ENCODE measurements at places on chromosomes 1 and 21.

- H3K36me3 ChIP-seq, result no peaks in the 10 kb centered on the region
- DNase-seq, result no peak
- no peak overlapping the region for H3K27ac ChIP-seq
- no peaks in the 10 kb centered on the region for H3K4me1 ChIP-seq
- H3K27me3 ChIP-seq, result peaks cover 25% of the 10 kb centered on the region
Measured at GRCh38 chr1:10873189-10873588, 76.7 kb upstream of the CASZ1 start.

- peaks cover 7% of the 10 kb centered on the region for H3K36me3 ChIP-seq
- H3K27ac ChIP-seq, result no peak overlapping the region
- no peak overlapping the region for H3K4me3 ChIP-seq
- H3K4me1 ChIP-seq, result peaks cover 14% of the 10 kb centered on the region
- H3K27me3 ChIP-seq, result no peaks in the 10 kb centered on the region
Measured at GRCh38 chr1:226731257-226731893, 7.7 kb downstream of the ITPKB start.

- no peak overlapping the region for H3K27ac ChIP-seq
- no peak for DNase-seq
- H3K36me3 ChIP-seq, result no peaks in the 10 kb centered on the region
- H3K27me3 ChIP-seq, result no peaks in the 10 kb centered on the region
- no peak overlapping the region for H3K4me3 ChIP-seq
Measured at GRCh38 chr1:45359882-45360513, 19.8 kb upstream of the MUTYH start.

DNA sequence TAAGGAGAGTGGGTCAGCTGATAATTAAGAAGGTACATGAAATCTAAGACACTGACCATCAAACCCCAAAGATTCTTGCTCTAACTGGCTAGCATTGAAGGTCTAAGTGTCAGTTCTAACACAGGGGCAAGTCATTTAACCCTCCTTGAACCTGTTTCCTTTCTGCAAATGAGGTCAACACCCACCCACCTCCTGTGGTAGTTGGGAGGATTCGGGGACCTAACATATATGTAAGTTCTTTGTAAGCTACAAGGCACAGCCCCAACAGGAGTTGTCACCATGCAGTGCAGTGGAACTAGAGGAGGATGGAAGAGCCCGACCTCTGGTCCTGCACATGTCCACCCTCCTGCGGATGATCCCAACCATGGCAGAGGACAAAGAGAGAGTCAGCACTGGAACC lies 2.4 kb downstream of the NUDT17 start:
- peaks cover 31% of the 10 kb centered on the region for H3K4me1 ChIP-seq
- DNase-seq, result no peak
- H3K4me3 ChIP-seq, result no peak overlapping the region
- H3K27ac ChIP-seq, result no peak overlapping the region
- peaks cover 14% of the 10 kb centered on the region for H3K36me3 ChIP-seq

GRCh38 chr1:27049607-27050006 lies 37.0 kb upstream of the TENT5B start:
- DNase-seq, result no peak
- no peak overlapping the region for H3K4me3 ChIP-seq
- H3K36me3 ChIP-seq, result no peaks in the 10 kb centered on the region

GRCh38 chr1:95547005-95547404 lies 313.0 kb downstream of the RWDD3 start:
- no peak overlapping the region for H3K4me3 ChIP-seq
- H3K36me3 ChIP-seq, result no peaks in the 10 kb centered on the region
- H3K27ac ChIP-seq, result no peak overlapping the region
- H3K27me3 ChIP-seq, result peaks cover 8% of the 10 kb centered on the region

DNA sequence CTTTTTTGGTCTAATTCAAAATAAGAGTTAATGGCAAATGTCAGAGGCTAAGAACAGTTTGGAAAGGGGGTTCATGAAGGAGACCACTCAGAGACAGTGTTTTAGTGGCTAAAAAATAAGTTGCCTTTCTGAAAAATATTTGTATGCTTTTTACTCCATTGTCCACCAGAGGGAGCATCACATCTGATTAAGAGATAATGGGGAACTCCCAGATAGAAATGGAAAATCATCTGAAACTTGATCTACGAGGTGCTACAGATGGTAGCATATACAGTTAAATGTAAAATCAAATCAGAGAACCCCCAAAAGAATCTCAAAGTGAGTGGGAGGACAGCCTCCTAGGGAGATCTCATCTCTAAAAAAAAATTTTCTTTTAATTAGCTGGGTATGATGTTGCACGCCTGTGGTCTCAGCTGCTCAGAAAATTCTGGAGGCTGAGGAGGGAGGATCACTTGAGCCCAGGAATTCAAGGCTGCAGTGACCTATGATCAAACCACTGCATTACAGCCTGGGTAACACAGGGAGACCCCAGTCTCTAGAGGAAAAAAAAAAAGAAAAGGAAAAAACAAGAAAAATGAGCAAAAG lies 9.7 kb downstream of the SMYD3 start:
- H3K27me3 ChIP-seq, result no peaks in the 10 kb centered on the region
- H3K4me3 ChIP-seq, result no peak overlapping the region
- H3K27ac ChIP-seq, result no peak overlapping the region
- no peak for DNase-seq

GRCh38 chr1:31912839-31913239 lies 25.3 kb downstream of the PTP4A2 start:
- no peak overlapping the region for H3K27ac ChIP-seq
- peaks cover 18% of the 10 kb centered on the region for H3K4me1 ChIP-seq
- H3K36me3 ChIP-seq, result peaks cover 27% of the 10 kb centered on the region
- no peaks in the 10 kb centered on the region for H3K27me3 ChIP-seq
- DNase-seq, result no peak

DNA sequence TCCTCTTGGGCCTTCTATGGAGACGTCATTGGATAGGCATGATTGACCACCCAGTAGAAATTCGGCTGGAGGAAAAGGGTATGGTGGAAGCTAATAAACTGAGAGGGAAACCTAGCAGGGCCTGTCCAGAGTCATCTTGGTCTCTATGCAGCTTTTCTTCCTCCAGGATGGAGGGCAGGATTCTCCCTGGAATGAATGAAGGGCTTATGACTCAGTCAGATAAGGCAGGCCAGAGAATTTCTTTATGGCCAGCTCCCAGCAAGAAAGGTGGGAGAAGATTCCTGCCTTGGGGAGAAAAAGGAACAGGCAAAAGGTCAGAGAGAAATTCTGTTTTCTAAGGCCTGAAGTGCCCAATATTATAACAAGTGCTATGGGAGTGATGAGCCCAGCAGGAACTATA lies 17.1 kb downstream of the FBLIM1 start:
- peaks cover 5% of the 10 kb centered on the region for H3K4me1 ChIP-seq
- DNase-seq, result no peak
- H3K27ac ChIP-seq, result peak overlapping the region; percentile 70
- no peak overlapping the region for H3K4me3 ChIP-seq
- H3K27me3 ChIP-seq, result no peaks in the 10 kb centered on the region

- peaks cover 9% of the 10 kb centered on the region for H3K27me3 ChIP-seq
- H3K36me3 ChIP-seq, result no peaks in the 10 kb centered on the region
- H3K27ac ChIP-seq, result no peak overlapping the region
- H3K4me3 ChIP-seq, result no peak overlapping the region
Measured at GRCh38 chr1:164183854-164184635, 374.9 kb upstream of the PBX1 start.

GRCh38 chr1:168392958-168393549 lies 112.4 kb downstream of the TBX19 start:
- no peaks in the 10 kb centered on the region for H3K4me1 ChIP-seq
- peaks cover 18% of the 10 kb centered on the region for H3K27me3 ChIP-seq
- no peak for DNase-seq
- H3K36me3 ChIP-seq, result no peaks in the 10 kb centered on the region
- no peak overlapping the region for H3K4me3 ChIP-seq

- H3K4me1 ChIP-seq, result peaks cover 80% of the 10 kb centered on the region
- no peak for DNase-seq
- no peaks in the 10 kb centered on the region for H3K36me3 ChIP-seq
- H3K27me3 ChIP-seq, result no peaks in the 10 kb centered on the region
- peak overlapping the region; percentile 55 for H3K4me3 ChIP-seq
Measured at GRCh38 chr1:9449110-9449627, 90.1 kb upstream of the SLC25A33 start.

GRCh38 chr21:14452727-14453241 lies 69.8 kb upstream of the HSPA13 start:
- no peaks in the 10 kb centered on the region for H3K27me3 ChIP-seq
- no peak for DNase-seq
- H3K4me1 ChIP-seq, result no peaks in the 10 kb centered on the region
- H3K4me3 ChIP-seq, result no peak overlapping the region

DNA sequence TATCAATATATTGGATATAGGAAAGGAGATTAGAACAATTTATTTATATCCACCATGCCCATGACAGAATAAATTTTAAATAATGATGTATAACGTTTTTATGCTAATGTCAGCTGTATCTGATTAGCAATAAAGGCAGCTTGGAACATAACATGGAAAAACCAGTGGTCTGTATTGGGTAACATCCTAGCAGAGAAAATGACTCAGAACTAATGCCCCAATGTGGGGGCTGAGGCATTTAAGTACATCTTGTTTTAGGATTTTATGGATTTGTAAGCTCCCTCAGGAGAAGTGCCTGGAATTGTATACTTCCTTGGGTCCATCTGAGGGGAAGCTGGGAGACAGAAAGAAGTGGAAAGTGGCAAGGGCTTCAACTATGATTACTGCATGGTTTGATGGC lies 82.3 kb downstream of the HMCN1 start:
- DNase-seq, result no peak
- peaks cover 15% of the 10 kb centered on the region for H3K4me1 ChIP-seq
- no peak overlapping the region for H3K4me3 ChIP-seq
- H3K27me3 ChIP-seq, result no peaks in the 10 kb centered on the region

- no peaks in the 10 kb centered on the region for H3K27me3 ChIP-seq
- peaks cover 2% of the 10 kb centered on the region for H3K36me3 ChIP-seq
- H3K27ac ChIP-seq, result no peak overlapping the region
- peaks cover 7% of the 10 kb centered on the region for H3K4me1 ChIP-seq
Measured at GRCh38 chr1:183011859-183012258, 11.4 kb upstream of the LAMC1 start.

- DNase-seq, result peak; percentile 29
- H3K4me3 ChIP-seq, result no peak overlapping the region
- no peaks in the 10 kb centered on the region for H3K27me3 ChIP-seq
- H3K4me1 ChIP-seq, result peaks cover 39% of the 10 kb centered on the region
Measured at GRCh38 chr1:16245476-16246196, 8.7 kb upstream of the CPLANE2 start.

DNA sequence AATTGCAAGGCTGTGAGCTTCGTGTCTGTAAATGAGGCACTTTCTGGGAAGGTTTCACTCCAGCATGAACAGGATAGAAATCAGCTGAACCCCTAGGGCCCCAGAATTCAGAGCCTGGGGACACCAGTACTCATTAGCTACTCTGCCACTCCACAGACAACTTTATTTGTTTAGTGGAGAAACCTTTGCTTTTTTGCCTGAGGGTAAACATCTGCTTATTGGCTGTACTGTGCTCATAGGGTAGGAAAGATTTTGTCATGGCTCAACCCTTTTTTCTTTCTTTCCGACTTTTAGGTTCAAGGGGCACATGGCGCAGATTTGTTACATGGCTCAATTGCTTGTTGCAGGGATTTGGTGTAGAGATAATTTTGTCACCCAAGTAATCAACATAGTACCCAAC lies 138.4 kb upstream of the BACE2 start:
- no peaks in the 10 kb centered on the region for H3K36me3 ChIP-seq
- DNase-seq, result no peak
- no peaks in the 10 kb centered on the region for H3K4me1 ChIP-seq
- no peak overlapping the region for H3K27ac ChIP-seq
- peaks cover 6% of the 10 kb centered on the region for H3K27me3 ChIP-seq
- H3K4me3 ChIP-seq, result no peak overlapping the region

GRCh38 chr1:21296509-21297354 lies 6.5 kb upstream of the ECE1 start:
- H3K4me3 ChIP-seq, result no peak overlapping the region
- peaks cover 52% of the 10 kb centered on the region for H3K4me1 ChIP-seq
- H3K27ac ChIP-seq, result no peak overlapping the region
- peaks cover 3% of the 10 kb centered on the region for H3K36me3 ChIP-seq
- no peak for DNase-seq

DNA sequence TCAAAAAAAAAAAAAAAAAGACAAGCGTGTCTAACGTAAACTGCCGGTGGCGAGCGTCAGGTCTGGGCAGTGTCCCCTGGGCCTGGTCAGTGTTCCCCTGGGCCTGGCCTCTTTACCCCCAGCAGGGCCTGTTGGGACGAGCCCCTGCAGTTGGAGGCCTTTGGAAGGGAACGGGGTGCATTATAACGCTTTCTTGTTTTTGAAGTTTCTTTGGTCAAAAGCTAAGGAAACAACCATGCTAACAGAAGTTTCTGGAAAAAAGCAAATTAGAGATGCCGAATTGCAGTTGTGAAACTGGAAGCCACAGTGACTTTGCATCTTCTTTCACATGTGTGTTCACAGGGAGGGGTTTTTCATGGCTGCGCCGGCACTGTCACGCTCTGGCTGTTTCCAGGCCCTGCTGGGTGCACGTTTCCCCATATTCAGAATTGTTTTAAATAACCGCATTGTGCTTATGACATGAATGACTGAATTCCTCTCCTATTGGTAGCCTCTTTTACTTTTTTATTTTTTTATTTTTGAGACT lies 16.0 kb downstream of the RRP1 start:
- peaks cover 9% of the 10 kb centered on the region for H3K36me3 ChIP-seq
- H3K27ac ChIP-seq, result no peak overlapping the region
- no peak overlapping the region for H3K4me3 ChIP-seq
- no peaks in the 10 kb centered on the region for H3K27me3 ChIP-seq
- no peak for DNase-seq

GRCh38 chr1:199490769-199491527 lies 536.6 kb upstream of the NR5A2 start:
- no peak for DNase-seq
- H3K4me1 ChIP-seq, result peaks cover 18% of the 10 kb centered on the region
- H3K27me3 ChIP-seq, result no peaks in the 10 kb centered on the region
- peaks cover 7% of the 10 kb centered on the region for H3K36me3 ChIP-seq

DNA sequence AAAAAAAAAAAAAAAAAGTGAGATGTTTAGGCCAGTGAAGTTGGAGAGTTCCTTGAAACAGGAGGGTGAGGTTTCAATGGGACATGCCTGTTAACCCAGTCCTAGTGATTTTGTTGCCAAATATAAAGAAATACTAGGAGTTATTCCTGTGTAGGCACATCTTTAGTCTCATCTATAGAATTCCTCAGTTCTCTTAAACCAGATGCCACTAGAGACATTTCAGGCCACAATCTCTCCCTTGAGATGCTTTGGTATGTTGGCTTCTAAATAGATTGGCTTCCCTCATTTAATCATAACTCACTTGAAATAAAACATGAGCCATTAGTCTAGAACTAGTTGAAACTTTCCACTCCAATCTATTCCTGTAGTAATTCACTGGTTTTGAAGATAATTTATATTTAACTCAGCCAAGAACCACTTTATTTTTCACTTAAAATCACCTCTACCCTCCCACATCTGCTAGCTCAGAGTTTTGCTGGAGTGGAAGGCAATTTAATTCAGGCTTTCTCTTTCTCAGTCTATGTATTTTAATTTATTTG lies 29.8 kb downstream of the GPR137B start:
- peaks cover 14% of the 10 kb centered on the region for H3K4me1 ChIP-seq
- no peak overlapping the region for H3K27ac ChIP-seq
- no peaks in the 10 kb centered on the region for H3K27me3 ChIP-seq
- no peak for DNase-seq
- H3K36me3 ChIP-seq, result peaks cover 1% of the 10 kb centered on the region

Measured in chondrocyte (in vitro differentiated cells).